ENCODE measurements at places on chromosomes 4 and X.

GRCh38 chrX:139691493-139691842, 16.5 kb downstream of the MCF2 start:
- DNase-seq = no peak

DNA sequence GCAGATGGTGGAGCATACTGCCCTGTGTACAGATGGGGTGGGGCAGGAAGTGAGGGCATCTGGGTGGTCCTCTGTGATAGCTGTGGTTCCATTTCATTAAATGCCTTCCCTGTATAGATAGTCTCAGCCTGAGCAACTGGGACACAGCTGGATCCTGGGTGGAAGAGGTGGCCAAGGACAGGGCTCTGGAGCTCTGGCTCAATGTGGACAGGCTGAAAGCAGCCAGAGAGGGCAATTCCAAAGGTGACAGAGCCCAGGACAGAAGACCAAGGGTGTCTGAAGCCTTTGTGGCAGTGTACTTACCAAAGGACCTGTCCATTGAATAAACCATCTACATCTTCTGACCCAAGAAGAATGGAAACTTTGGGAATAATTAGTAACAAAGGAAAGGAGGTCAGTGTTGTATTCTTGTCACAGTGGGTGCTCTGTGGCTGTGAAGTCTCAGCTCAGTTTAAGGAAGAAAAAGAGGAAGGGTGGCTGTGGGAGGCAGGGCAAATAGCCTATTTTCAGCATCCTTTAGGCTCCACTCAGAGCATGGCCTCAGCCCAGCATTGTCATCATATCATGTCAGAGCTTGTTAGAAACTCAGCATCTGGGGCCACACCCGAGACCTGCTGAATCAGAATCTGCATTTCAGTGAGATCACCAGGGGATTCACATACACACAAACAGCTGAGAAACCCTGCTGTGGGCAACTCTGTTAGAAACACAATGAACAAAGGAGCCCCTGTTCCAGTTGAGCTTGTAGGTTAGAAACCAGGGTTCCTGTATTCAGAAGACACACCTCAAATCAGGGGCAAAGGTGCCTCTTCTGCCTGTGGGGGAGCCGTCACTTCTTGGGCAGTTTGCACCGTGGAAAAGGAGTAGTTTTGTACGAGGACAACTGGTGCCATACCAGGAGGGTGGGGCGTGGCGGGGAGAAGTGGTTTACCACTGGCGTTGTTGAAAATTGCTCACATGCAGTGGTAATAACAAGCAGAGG, 168.6 kb downstream of the PTTG2 start:
- no peak for DNase-seq

DNA sequence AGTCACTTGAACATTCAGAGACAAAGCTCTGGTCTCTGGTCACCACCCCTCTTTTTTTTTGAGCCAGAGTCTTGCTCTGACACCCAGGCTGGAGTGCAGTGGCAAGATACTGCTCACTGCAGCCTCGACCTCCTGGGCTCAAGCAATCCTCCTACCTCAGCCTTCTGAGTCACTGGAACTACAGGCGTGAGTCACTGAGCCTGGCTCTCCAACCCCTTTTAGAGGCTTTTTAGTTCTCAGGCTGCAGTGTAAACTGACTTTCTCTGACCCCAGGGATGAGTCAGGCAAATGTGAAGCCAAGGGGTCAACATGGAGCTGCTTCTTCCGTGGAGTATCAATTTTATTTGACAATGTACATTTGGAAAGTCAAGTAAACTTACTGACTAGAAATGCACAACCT, 229.2 kb downstream of the PTTG2 start:
- no peak for DNase-seq

DNA sequence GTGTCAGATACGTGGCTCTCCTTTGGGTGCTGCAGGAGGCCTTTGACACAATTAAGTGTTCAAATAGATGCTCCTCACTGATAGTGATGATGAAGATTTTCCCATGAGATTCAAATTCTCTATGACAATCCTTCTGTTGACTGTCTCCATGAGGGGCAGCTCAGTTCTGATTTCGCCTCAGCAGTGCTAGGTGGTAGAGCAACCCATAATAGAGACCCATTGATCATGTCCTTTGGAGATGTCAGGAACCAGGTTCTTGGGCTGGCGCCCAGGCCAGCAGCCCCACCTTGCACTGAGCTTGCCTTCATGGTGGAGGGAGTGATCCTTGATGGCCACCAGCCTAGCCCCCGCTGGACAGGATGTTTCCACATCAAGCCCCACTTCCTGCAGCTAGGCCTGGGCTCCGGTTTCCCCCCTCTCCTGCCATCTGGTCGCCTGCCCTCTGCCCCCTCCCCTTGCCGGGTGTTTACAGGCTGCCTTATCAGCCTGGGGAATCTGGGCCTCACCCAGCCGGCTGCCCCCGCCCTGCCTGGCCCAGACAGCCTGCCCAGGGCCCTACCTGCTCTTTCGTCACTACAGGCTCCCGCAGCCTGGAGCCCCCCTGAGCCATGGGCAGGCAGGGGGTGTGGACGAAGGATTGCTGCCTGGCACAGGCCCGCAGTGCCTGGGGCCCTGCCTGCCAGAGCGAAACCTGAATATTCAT, 12.6 kb downstream of the ELF4 start:
- no peak for DNase-seq

GRCh38 chr4:172819353-172819752, 349.3 kb upstream of the GALNT7 start:
- DNase-seq = no peak

DNA sequence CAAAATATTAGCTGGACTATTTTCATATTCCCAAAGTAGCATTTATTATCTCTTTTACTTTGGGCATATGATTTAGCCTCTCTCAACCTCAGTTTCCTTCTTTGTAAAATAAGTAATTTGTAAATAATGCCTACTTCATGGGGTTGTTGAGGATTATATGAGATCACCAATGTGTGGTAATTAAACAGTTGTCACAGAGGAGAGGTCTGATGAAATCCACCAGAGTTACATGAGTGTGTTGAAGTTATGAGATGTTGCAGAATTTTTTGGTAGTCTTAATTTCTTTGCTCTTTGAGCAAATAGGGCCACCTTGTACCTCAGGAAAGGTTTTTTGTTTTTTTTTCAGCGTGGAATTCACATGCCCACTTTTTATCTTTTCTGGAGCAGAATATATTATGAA, 1.4 kb downstream of the COX7B start:
- DNase-seq = no peak

DNA sequence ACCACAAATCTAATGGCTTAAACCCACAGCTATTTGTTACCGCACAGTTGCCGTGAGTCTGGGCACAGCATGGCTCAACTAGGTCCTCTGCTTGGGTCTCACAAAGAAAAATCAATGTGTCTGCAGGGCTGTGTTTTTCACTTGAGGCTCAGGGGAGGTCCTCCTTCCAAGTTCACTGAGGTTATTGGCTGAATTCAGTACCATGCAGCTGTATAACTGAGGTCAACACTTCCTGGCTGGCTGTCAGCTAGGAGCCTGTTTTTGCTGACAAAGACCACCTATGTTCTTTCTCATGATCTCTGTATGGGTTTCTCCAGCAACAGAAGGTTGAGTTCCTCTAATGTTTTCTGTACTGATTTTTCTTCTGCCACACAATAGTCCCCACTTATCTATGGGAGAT, 736.7 kb upstream of the PRKX start:
- no peak for DNase-seq

GRCh38 chr4:7904952-7905915, 34.4 kb downstream of the AFAP1 start:
- DNase-seq = no peak

- no peak for DNase-seq
Observed at GRCh38 chrX:97672138-97672537, 788.4 kb downstream of the RPA4 start.

- DNase-seq = no peak
Observed at GRCh38 chrX:27591938-27592337, 1.8 kb downstream of the DCAF8L2 start.

DNA sequence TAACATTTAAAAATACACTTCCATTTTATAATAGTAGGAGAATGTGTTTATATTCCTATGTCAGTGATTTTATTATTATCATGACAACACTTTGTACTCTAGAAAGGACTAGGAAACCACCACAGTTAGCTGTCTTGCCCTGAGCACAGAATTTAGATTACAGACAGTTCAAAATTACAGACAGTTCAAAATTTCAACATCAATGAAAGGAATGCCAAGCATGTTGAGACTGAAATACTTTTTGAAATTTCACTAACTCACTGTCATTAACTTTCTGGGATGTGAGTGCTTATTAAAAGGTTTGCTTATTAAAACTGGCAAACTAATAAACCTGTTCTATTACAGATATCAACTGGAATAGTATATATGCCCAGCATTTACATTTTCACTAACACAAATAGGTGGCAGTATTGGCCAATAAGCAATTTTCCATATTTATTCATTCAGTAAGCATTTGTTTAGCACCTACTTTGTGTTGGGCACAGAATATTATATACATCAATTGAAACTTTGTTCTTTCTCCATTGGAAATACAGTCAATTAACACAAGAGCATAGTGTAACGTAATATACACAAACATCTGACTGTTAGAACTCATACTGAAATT, 179.4 kb downstream of the FBXW7 start:
- no peak for DNase-seq

- DNase-seq = no peak
Observed at GRCh38 chr4:37978248-37978924, 18.2 kb downstream of the PTTG2 start.

- DNase-seq = no peak
Observed at GRCh38 chr4:110372485-110372884, 103.5 kb upstream of the ENPEP start.

- no peak for DNase-seq
Observed at GRCh38 chr4:1646690-1647089, 37.4 kb downstream of the FAM53A start.

GRCh38 chrX:8728932-8729535, 2.9 kb downstream of the ANOS1 start:
- no peak for DNase-seq

- DNase-seq = no peak
Observed at GRCh38 chrX:47224266-47224895, 5.9 kb downstream of the CDK16 start.

DNA sequence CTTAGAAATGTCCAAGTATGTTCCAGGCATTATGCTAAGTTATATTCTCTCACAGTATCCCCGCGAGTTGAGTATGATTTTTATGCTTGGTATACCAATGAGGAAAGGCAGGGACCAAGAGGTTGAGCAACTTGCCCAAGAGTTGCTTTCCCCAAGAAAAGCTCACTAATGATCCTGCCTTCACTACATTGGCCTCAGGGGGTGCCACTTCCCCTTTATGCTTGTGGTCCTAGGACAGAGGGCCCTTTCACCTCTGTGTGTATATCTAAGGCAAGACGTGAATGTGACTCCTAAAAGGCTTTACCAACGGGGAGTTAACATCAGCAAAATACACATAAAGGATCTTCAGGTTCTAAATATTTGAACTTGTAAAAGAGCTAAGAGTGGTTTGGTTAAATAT, 164.4 kb upstream of the CPEB2 start:
- no peak for DNase-seq

- no peak for DNase-seq
Observed at GRCh38 chr4:9921326-9921725, 100.0 kb downstream of the SLC2A9 start.

All from omental fat pad (tissue), 4 donors.